ENCODE measurements at places on chromosomes 2 and 18.

DNA sequence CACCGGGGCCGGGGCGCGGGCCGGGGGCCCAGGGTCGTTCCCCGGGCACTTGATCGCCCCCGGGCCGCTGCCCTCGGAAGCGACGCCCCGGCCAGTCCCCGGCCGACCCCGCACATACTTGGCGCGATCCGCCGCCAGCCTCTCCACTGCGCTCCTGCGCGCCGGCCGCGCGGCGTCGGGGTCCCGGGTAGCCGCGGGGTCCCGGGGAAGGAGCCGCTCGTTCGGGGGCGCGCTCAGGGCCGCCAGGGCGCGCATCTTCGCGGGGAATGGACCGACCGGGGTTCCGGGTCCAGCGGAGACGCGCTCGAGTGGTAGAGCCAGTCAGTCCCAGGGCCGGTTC is 204 bp downstream of the FAM110C start:
- no peak for DNase-seq

DNA sequence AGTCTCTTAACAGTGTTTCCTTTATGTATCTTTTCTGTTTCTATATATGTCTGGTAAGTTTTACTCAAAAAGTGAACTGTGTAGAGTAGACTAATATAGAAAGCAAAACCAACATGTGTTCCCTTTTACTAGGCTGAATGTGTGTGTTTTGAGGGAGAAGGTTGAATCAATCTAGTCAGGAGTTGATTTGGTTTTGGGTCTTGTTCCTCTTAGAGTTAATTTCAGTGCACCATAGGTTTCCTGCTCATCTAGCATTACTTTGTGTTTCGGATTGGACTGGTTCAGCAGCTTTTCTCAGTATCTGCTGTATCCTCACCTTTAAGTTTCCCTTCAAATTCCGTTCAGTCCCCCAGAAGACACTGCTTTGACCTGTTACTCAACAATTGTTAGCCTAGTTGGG is 52.0 kb upstream of the TRIM43 start:
- no peak for DNase-seq

DNA sequence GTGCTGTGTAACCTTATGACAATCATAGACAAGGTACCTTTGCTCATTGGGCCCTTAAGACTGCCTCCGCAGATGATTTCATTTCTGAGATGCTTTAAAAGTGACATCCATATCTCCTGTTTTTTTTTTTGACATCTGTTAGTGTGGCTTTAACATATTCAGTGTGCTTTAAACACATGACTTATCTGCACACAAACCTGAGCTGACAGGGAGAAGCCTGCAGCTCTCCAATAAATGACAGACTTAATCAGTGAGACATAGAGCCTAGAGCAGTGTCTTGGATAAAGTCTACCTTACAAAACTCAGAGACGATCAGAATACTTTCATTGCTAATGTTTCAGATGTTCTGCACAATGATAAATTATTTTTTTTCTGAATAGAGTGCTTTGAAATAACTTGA is 130.7 kb downstream of the UBE2E3 start:
- no peak for DNase-seq

GRCh38 chr2:106358521-106358920 is 109.7 kb downstream of the RGPD3 start:
- no peak for DNase-seq

GRCh38 chr18:54267701-54268100 is 1.6 kb upstream of the POLI start:
- DNase-seq, result no peak

DNA sequence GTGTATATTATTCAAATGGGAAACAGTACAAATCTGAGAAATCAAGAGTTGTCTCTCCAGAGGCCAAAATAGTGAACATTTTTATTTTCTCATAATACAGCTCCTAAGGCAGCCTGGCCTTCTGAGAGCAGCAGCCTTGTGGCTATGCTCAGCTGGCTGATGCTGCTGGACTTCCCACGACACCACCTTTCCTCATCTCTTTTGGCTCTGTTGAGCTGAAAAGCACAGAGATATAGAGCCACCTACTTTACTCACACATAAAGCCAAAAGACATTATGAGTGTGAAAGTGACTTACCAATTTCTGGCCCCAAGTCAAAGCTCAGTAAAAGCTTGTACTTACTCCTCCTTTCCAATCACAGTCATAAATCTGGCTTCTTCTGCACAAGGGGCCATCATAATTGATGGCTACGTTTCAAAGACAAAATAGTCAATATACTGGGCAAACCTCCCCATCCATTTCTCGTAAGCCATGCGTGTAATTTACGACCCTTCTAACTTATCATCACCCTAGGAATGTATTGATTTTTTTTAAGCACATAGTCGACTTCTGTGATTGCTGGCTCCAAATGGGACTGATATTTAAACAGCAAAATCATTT is 18.6 kb upstream of the REG3A start:
- no peak for DNase-seq

DNA sequence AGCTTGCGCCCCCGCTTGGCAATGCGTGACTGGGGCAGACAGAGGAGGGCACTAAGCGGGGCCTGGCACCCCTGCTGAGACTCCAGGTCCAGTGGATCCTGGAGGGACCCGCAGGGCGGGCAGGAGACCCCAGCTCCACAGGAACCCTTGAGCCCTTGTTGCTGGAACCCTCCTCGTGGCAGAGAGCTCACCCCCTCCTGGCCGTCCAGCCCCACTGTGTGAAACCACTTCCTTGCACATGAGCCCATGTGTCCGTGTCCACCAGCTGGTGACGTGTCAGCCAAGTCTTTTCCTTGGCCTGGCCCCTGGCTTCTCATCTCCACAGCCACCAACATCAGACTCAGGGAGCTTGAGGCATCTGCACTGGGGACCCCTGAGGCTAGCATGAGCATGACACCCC is 38.0 kb downstream of the BIN1 start:
- DNase-seq, result no peak

DNA sequence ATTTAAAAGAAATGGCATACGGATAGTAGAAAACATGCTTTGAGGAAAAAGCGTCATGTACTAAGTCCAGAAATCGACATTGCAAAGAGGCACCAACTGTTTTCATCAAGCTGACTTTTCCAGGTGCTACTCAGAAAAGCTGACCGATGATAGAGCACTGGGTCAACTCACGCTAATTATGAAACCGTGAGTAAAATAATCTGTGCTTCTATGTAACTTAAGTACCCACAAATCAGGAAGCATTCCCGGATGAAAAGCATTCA is 353 bp upstream of the NUP35 start:
- DNase-seq, result no peak

DNA sequence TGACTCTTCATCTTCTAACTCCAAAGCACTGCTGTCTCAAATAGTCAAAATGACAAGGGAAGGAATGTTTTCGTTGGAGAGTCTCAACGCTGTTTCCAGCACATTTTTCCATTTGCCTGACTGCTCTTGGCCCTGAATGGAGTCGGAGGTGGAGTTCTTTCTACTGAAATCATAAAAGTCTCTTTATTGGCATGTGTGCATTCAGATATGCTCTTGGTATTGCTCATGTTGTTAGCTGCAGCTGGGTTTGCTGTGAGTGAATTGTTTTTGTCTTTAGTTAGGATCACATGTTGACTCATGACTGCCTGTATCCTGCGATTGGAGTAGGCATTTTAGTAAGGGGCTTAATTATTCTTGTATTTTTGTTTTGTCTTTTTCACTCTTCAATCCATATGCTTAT is 16.8 kb downstream of the TMEM17 start:
- no peak for DNase-seq

- no peak for DNase-seq
These were observed 20.0 kb downstream of the TRIP12 start for GRCh38 chr2:229901819-229902218.

DNA sequence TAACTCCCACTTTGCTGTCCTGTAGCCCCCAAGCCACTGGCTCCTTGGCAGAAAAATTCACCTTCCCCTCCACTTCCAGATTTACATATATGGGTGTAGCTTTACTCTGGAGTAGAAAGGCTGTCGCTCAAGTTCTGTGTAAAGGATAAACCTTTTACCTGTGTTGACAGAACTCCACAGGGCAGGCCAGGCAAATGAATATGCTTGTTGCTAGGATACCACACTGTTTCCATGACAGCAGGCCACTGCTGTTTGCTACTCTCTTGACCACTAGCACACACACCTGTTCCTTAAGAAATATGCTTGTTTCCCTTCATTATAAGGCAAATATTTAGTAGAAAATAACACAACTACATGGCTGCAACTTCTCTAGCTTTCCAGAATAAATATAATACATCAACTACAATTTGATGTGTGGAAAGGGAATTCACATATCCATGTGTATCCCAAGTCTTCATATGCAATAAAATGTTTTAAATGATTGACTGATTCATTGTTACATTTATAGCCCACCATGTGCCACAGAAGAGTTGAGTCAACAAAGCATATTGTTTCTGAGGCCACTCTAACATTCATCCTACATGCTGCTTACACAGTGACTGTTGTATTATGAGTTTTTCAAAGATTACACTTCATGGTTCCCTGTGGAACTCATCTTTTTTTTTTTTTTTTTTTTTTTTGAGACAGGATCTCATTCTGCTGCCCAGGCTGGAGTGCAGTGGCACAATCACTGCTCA is 56.2 kb upstream of the ROCK1 start:
- no peak for DNase-seq

DNA sequence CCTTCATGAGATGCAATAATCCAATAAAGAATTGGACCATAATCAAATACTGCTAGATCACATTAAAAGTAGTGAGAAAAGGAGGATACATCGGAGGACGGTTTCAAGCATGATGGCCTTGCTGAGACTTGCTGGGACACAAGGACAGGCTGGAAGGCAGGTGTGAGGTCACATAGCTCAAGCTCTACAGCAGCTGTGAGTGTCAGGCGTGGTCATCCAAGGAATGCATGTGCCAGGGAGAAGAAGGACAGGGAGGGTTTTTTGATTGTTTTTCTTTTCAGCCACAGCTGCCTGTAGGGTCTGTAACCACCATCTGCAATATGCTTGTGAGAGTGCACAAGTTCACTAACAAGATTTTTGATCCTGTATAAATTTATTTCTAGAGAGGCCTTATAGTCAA is 57.6 kb downstream of the BMP10 start:
- DNase-seq, result no peak

DNA sequence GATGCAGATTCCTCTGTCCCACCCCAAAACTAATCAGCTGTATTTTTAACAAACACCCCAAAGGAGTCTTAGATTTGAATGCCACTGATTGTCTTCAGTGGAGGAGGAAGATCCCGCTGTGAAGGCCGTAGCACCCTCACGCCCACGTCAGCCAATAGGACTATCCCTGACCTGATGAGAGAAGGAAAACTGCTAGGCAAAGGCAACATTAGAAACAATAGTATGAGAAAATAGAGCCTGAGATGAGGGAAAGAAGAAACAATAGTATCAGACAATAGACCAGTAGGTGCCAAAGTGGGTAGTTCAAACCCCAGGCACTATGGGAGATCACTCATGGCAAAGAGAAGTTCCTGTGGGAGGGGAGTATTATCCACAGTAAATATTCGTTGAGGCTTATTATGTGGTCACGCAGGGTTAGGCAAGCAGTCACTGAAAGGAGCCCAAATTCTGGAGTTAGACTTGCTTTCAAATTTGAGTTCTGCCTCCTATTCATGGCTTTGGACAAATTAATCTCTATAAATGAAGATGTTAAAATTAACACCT is 2.8 kb downstream of the PCBP1 start:
- DNase-seq, result no peak

GRCh38 chr2:241895712-241896641 is 26.4 kb downstream of the RTP5 start:
- DNase-seq, result no peak

DNA sequence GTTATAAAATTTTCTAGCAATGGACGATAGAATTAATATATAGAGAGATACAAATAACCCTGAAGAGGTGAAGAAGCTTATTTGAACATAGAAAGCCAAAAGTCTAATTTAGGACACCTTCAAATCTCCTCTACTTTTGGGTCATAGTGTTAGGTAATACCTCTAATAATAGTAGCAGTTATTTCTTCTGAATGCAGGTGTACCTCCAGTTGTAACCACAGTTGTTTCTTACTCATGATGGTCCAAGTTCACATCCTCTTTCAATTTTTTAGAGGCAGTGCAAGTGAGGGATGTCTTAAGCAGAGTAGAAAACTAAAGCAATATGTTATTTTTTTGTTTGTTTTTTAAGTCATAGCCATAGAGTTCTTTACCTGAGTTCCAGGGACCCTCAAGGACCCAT is 429.5 kb downstream of the CCDC85A start:
- DNase-seq, result no peak

DNA sequence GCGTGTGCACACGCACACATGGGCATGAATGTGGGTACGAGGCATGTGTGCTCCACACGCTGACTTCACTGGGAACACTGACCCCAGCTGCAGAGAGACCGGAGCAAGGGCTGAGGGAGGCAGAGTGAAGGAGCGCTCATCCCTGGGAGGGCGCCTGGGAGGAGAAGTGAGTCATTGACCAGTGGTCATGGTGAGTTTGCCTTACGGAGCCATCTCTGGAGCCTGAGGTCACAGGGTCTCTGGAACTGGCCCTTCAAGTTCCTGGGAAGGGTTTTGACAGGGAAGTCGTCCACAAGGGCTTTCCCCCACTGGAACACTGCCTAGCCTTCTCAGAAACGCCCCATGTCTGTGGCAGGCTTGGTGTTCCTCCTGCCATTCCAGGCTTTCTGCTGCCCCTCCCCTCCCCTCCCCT is 14.3 kb upstream of the TMEM185B start:
- DNase-seq, result no peak

DNA sequence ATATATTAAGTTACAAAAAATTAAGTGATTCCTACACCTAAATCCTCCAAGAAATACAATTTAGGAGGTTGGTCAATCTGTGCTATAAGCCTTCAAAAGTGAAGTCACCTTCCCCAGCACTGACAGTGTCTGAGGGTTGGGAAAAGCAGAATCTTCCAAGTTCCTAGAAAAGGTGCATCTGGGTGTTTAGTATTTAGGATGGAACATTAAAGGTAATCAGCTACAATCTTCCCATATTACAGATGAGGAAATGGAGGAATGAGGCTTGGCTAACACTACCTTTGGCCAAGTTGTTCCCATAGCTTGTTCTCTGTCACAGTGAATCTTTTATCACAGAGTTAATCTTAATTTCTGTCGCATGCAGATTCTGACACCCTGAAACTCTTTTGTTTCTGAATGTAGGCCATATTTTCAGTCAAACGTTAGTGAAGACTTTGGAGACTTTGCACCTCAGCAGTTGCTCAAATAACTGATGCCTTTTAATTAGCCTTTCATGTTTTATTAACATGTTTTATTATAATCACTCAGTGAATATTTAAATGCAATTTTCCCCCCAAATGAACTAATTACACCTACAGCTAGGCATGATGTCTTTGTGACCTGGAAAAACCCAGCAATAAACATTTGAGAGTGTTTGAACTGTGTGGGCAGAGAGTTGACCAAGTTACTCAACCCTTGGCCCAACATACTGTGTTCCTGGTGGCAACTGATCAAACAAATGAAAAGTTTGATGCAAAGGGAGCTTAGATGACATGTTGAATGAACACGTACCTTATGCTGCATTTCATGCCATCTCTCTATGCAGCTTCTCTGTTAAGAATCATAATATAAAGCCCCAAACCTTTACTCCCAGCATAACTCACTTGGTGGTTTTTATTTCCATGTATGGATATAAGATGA is 17.6 kb downstream of the FN1 start:
- DNase-seq, result no peak
